Cortex of kidney (tissue), 1 donor: ENCODE measurements at places on chromosomes 1 and 21.

GRCh38 chr1:72915581-72915980, 633.2 kb upstream of the NEGR1 start:
- DNase-seq, result no peak

- no peak for DNase-seq
These were observed 138.9 kb downstream of the HMGB4 start for GRCh38 chr1:34002810-34003209.

DNA sequence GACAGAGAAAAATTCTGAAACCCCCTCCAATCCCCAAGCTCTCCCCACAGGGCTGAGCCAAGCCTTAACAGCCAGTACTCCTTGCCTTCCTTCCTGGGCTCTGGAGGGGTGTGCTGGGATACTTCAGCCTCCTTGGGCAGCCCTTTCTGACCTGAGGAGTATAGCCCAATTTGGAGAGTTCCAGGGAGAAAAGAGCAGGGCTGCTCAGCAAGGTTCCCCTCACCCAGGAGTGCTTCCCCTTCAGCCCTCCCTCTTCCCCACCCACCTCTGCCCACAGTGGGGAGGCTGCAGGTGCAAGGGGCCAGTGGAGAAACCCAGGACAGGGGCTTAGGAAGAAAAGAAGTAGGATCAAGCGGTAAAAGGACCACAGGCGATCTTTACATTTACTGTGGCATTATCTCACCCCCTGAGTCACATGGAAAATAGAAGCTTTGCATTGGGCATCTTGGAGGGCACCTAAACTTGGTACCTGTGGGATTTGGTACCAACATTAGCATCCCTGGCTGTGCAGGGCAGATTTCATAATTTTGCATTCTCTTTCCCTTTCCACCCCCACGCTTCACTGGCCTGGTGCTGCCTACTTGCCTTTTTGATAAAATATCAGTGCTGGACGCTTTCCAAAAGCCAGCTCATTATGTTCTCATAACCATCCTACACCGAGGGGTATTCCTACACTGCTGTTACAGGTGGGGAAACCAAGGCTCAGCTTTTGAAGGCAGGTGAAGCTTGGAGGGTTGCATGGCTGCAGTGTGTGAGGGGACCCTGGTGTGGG, 2.8 kb upstream of the ADORA1 start:
- DNase-seq, result no peak

GRCh38 chr21:14251336-14251735, 35.4 kb downstream of the RBM11 start:
- DNase-seq, result no peak

DNA sequence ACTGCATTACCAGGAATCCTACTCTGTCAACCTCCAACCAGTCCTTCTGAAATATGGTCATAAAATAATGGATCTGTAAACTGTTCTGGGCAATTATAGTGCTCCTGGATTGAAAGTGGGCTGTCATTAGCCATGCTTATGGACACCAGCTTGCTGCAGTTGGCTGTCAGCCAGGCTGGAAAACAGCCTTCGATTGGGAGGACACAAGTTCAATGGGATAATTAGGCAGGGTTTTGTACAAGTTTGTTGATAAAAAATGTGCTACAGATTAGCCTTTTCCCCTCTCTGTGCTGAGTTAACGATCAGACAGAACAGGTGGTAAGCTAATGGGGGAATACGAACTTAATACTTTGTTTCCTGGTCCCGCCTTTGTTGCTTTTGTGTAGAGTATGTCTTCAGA, 413.9 kb downstream of the DUSP10 start:
- no peak for DNase-seq

- no peak for DNase-seq
These were observed 123.0 kb upstream of the PTBP2 start for GRCh38 chr1:96598416-96599168.

DNA sequence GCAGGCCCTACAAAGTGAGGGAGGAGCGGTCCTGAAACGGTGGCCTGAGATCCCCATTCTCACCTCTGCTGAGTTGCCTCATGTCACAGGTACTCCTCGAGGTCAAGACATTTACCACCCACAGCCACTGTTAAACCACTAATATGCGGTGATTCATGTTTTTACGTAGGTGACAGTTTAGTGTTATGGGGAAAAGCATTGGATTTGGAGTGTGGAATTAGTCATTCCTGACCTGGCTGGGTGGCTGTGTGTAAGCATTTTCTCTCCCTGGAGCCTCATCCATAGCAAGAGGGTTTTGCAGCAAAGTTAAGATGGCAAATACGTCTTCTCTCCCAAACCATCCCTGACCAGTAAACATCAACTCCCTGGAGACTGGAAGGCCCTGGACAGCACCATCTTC, 57.8 kb upstream of the KCNJ6 start:
- DNase-seq, result no peak

GRCh38 chr1:231094421-231094820, 54.4 kb upstream of the FAM89A start:
- DNase-seq, result no peak

DNA sequence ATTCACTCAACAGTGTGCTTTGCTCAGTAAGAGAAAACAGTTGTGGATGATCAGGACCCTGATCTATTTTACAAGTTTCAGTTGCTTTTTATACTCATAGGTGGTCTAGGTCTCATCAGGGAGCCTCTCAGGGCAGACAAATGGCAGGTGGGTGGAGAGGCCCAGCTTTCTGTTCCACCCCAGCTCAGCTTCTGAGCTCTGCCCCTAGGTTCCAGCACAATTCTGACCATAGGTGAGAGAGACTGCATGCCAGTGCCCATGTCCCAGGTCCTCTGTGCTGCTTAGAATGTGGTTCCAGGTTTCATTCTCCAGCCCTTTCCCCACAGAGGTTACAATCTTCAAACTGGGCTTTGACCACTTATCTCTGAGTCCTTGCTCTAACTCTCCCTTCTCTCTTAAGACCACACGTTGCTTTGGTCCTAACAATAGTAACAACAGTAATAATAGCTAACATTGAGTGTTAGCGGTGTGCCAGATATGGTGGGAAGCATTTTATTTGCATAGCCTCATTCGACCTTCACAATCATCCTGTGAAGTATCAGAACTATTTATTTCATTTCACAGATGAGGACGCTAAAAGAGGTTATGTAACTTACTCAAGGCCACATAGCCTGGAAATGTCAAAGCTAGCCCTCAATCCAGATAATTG, 19.6 kb upstream of the DUSP10 start:
- DNase-seq, result no peak

DNA sequence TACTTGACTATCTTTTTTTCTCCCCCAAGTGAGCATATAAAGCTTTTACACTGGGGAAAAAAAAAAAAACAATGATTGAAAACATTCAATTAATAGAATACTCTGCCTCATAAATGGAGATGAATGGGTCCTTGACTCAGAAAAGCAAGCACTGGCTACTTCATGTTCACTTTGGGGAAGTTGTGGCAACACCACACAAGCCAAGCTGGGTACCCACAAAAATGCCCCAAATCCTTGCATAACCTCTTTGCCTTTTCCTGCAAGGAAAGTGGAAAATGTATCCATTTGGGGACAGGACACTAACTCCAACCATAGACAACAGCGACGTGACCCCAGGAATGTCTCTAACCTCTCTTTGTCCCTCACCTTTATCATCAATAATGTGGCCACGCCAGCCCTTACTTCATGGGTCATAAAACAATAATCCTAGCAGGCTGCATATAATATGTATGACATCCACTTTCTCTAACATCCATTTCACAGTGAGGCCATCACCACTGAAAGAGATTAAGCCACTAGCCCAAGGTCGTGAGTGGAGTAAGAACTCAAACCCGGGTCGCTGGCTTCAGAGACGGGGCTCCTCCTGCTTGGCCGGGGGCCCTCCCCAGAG, 2.3 kb downstream of the ECE1 start:
- no peak for DNase-seq

DNA sequence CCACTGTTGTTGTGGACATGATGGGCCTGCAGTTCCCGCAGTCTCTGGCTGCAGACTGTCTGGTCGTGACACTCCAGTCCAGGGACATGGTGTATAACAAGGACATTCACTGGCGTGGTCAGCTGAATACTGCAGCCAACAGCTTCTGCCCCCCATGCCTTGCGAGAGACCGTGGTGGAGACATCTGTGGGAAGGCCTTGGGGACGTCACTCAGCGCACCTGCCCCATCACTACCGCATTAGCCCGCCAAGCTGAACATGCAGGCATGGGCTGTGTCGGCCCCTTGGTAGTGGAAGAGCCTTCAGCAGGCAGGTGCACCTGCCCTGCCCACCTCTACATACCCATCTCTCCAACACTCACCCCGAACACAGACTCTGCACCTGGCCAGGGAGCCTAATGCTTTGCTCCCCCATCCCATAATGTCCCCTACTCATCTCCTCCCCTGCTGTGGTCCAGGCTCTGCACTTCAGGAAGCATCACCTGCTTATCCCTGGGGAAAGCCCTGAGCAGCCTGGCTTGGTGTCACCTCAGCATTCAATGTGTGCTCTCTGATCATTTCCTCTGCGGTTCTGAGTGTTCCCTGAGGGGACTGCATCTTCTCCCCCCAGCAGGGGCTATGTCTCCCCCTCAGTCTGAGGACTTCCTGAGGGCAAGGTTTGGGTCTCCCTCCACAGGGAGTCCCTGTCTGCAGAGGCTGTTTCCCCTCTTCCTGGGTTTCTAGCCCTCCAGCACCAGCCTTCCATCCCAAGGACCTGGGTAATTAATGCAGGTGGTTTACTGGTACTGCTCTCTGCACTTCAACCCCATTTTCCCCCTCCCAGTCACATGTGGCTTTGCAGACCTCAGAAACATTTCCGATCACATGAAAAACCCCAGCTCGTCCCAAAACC, 3.2 kb downstream of the PGLYRP4 start:
- no peak for DNase-seq

GRCh38 chr1:183327434-183328290, 90.5 kb downstream of the NMNAT2 start:
- no peak for DNase-seq

DNA sequence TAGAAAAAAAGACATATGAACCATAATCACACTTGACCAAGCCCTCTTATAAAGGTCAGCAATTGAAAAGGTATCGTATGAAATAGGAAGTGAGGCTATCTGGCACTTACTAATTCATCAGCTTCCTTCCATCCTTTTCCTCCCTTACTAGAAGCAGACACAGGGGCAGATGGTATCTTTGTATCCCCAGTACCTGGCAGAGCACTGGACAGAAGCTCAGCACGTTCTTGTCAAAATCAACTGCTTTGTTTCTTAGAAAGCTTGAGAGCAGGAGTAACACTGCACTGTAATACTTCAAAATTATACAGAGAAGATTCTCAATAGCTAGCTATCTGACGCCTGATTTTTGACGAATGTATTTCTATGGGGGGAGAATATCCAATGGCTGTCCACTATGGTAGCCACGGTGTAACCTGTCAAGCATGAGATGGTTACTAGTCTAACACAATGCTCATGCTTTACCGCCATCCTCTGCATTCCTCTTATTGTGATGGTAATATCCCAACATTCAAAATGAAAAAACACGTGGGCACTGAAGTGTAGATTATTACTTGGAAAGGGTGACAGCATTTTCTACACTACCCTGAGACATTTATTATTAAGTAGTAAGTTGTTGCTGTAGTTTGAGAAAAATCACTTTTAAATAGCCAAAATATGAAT, 175.6 kb downstream of the SIPA1L2 start:
- no peak for DNase-seq

GRCh38 chr1:174942547-174943255, 57.0 kb upstream of the CACYBP start:
- no peak for DNase-seq

- no peak for DNase-seq
These were observed 29.8 kb upstream of the LRRC38 start for GRCh38 chr1:13543451-13544220.

DNA sequence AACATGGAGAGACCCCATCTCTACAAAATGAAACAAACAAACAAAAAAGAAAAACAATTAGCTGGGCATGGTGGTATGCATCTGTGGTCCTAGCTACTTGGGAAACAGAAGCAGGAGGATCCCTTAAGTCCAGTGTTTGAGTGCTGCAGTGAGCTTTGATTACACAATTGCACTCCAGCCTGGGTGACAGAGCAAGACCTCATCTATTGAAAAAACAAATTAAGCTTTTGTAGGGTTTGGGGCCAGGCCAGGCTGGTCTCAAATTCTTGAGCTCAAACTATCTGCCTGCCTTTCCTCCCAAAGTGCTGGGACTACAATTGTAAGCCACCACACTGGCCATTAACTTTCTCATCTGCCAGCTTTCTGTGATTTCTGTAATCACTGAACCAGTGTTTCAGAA, 27.2 kb downstream of the NIPAL3 start:
- no peak for DNase-seq

- no peak for DNase-seq
These were observed 452.7 kb downstream of the NUF2 start for GRCh38 chr1:163774401-163774945.

DNA sequence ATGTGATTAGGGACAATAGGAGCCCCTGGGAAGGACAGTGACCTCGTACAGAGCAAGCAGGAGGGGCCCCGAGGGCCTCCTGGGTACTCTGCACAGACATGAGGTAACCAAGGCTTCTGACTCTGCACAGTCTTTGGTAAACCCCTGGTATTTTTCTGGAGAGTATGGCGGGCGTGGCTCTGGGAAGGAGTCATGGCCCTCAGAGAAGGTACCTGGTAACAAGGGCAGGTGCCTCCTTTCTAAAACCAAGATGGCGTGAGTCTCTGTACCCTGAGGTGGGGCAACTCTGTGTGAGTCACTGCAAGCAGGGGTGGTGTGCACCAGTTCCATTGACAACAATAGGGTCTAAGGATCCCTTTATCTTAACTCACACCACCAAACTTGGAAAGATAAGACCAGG, 39.9 kb upstream of the SLC19A1 start:
- no peak for DNase-seq

DNA sequence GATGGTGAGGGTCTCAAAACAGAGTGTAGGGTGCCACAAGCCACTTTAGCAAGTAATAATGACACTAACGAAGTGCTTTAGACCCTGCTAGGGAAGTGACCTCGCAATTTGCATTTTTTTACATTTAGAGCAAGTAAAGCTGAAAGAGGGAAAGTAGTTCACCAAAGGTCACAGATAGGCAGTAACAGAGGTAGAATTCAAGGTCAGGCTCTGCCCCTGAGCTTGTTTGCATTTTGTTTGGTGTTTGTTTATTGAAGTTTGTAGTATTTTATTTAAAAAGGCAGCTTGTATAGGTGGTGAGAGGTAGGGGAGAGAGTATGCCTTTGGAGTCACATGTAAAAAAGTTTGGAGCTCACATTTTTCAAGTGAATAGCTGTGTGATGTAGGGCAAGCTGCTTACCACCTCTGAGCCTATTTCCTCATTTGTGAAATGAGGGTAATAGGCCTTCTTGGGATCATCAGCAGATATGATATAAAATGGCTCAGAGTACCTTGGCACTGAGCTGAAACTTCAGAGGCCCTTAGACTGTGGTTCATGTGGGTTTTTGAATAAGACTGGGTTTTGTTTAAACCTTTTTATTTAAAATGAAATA, 142.5 kb downstream of the TRABD2B start:
- DNase-seq, result no peak

GRCh38 chr1:20558191-20558590, 5.8 kb downstream of the FAM43B start:
- no peak for DNase-seq

DNA sequence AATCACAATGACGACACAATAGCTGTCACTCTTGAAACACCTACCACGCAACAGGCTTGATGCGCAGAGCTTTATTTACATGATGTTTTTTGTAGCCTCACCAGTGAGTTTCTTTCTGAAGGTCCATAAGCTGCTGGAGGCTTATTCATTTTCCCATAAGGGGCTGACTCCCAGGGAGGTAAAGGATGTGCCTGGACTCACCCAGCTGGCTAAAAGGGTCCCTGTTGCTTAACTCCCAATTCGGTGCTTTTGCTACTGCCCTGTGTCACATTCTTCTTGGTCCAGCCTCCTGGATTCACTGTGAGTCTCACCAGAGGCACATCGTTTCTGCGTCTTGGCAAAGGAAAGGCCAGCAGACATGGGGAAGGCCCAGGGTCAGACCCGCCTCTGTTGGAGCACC, 44.6 kb upstream of the OLIG2 start:
- DNase-seq, result no peak

- no peak for DNase-seq
These were observed 37.9 kb downstream of the WDR3 start for GRCh38 chr1:117967477-117967876.
